CD4-positive, alpha-beta T cell treated with Interleukin-15 for 4 hours (primary cell): ENCODE measurements at places on chromosomes 16 and 17.

DNA sequence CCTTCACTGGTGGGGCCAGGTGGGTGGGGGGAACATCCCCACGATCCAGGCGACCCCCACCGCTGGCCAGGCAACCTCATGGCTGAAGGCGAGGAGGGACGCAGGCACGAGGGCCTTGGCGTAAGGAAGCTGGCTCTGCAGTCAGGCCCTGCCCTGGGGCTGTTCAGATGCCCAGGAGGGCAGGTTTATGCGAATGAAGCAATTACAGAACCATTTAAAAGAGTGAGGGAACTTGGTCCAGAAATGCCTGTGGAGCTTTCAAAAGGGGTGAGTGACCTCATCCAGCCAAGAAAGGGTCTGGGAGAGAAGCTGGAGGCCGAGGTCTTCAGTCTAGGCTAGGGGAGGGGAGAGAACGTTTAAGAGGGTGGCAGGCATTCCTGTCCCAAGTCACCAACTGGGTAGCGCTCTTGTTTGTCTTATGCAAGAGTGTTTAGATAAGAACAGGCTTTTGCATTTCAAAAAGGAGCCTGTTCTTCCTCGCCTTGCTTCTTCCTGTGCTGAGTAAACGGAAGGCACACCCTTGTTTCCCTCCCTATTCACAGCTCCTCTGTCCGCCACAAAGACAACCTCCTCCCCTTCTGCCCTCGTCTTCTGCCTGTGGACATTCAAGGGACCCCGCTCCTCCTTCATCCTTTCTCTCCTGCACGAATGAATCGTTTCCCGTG, 183.5 kb upstream of the SDK2 start:
- peak; percentile 24 for DNase-seq

DNA sequence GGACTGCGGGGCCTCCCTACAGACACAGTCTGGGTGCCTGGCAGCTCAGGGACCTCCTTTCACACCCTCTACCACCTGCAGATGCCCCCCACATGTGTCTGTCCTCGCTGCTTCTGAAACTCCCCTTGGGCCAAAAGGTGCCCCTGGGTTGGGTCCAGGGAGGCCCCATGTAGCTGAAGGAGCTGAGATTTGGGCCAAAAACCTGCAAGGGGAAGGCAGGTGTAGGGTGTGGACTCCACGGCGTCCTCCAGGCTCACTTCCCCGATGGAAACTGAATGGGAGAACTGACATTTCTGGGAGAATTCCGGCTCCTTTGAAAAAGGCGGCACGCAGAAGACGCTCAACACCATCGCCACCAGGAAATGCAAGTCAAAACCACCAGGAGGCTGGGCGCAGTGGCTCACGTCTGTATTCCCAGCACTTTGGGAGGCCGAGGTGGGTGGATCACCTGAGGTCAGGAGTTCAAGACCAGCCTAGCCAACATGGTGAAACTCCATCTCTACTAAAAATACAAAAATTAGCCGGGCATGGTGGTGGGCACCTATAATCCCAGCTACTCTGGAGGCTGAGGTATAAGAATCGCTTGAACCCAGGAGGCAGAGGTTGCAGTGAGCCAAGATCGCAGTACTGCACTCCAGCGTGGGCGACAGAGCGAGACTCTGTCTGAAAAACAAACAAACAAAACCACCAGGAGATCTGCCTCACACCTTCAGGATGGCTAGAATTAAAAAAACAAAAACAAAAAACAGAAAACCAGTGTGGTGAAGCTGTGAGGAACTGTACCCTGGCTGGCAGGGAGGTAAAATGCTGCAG, 13.2 kb upstream of the BAIAP2 start:
- DNase-seq: no peak

DNA sequence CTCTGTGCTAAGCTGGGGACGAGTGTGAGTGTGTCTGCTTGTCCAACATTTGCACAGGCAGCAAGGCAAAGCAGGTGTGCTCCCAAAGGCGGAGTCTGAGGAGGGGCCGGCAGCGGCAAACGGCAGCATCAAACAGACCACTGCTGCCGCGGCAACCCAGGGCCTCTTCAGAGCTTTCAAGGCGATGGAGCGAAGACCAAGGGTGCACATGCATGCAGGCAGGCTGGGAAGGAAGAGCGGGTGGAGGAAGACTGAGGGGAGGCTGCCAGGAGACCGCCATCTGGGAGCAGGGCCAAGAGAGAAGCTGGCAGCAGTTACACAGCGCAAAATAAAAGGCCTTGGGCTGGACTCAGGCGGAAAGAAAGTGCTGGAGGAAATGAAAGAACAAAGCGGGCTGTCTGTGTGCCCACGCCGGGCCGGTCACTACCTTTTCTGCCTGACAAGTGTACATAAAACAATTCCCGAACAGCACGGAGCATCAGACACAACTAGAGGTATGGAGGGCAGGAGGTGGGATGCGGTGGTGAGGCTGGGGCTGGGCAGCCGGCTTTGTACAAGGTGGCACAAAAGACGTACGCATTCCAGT, 8.5 kb downstream of the TIMM22 start:
- DNase-seq: no peak

DNA sequence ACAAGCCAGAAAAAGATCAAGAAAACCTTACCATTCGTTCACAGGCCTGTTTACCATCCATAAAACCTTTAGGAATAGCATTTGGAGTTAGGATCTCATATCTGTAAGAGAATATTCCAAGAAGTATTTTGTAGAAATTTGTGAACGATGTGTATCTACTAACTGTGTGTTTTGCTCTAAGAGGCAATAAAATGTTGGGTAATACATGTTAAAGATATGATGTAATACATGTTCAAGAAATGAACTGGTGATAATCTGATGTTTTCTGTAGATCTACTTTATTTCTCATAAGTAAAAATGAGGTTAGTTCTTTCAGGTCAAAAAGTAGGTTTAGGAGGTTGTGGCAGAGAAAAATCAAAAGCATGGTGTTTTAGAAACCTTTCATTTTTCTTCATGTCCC, 83.2 kb downstream of the NDEL1 start:
- no peak for DNase-seq

- no peak for DNase-seq
These were observed 10.1 kb upstream of the OSGIN1 start for GRCh38 chr16:83942815-83943515.

DNA sequence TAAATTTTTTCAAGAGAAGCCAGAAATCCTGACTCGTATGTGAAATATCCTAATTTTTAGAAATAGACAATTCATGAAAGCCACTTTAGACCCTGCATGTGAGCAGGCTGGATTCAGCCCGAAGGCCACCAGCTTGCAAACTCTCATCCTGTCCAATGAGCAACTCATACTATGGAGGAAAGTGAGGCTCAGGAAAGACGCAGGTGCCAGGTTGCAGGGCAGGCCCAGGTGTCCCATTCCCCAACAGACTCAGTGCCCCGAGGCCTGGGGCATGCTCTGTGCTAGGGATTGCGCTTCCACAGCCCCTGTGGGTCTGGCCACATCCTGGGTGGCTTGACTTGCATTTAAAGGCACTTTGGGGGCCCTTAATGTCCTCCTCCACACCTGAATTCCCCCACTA, 16.7 kb upstream of the RASD1 start:
- DNase-seq: no peak
